ENCODE measurements at places on chromosomes 1 and 21.

- no peak for DNase-seq
Measured at GRCh38 chr21:16535102-16535422, 805.3 kb downstream of the USP25 start.

GRCh38 chr1:193221651-193222050 is 35.2 kb upstream of the B3GALT2 start:
- no peak for DNase-seq

DNA sequence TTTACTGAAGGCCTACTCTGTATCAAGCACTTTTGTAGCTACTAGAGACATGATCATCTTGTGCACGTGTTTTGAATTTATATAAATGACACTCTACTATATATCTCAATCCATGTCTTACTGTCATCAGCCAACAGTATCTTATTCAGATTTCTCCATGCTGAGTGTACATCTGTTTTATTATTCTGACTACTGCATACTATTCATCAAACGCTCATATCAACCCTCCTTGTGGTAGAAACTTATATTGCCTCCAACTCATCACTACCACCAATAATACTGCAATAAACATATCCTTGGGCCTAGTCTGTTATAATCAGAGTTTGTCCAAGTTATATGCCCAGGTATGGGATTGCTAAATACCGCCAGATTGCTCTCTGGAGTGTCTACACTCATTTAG is 81.6 kb upstream of the IRF2BP2 start:
- DNase-seq: no peak

- no peak for DNase-seq
Measured at GRCh38 chr1:113898241-113898814, 6.3 kb downstream of the AP4B1 start.

DNA sequence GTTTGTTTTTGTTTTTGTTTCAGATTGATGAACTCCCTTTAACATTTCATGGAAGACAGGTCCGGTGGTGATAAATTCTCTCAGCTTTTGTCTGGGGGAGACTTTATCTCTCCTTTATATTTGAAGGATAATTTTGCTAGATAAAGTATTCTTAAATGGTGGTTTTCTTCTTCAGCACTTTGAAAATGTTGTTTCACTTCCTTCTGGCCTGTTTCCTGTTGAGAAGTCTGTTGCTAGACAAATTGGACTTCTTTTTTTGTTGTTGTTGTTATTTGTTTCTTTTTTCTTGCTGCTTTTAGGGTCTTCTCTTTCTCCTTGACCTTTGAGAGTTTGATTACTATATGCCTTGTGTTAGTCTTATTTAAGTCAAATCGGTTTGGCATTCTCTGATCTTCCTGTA is 50.8 kb downstream of the CRP start:
- no peak for DNase-seq

GRCh38 chr1:200558866-200559459 is 61.6 kb downstream of the KIF14 start:
- DNase-seq: no peak

DNA sequence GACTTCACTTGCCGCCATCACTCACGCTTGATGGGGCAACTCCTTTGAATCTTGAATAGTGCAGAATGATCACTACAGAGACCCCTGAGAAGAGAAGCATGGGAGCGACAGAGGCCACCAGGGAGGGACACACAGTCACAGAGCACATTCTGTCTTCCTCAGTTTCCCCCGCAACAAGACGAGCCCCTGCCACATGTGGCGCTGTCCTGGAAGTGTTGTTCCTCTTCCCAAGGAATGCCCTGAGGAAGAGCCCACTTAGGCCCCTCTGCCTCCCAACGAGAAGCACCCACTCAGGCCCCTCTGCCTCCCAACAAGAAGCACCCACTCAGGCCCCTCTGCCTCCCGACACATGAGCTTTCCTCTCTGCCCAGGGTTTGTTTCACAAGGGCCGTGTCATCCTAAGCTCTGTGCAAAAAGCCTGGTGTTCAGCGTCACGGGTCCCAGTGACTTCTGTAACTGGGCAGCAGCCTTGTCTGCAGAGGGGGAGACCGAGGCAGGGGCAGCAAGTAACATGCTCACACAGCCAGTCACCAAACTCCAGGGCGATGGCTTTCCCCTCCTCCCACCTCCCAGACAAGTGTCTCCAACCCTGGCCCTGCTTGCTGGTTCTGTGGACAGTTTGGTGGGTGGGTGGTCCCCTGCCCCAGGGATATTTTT is 19.8 kb downstream of the SLC37A1 start:
- DNase-seq: no peak

DNA sequence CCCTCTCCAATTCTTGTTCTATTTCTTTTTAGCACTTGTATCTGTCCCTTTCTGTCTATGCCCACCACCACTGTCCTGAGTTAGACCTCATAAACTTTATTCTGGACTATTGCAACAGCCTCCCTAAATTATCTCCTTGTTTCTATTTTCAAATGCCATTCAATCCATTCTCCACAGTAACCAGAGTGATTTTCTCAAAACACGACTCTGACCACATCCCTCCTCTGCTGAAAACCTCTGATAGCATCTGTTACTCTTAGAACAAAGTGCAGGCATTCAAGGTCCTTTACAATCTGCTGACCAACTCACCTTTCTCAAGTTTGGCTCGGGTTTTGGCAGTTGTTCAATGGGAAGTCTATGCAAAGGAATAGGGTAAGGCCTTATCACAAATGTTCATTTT is 22.8 kb upstream of the GPX7 start:
- DNase-seq: no peak

- no peak for DNase-seq
Measured at GRCh38 chr1:34354367-34354766, 177.7 kb downstream of the C1orf94 start.

DNA sequence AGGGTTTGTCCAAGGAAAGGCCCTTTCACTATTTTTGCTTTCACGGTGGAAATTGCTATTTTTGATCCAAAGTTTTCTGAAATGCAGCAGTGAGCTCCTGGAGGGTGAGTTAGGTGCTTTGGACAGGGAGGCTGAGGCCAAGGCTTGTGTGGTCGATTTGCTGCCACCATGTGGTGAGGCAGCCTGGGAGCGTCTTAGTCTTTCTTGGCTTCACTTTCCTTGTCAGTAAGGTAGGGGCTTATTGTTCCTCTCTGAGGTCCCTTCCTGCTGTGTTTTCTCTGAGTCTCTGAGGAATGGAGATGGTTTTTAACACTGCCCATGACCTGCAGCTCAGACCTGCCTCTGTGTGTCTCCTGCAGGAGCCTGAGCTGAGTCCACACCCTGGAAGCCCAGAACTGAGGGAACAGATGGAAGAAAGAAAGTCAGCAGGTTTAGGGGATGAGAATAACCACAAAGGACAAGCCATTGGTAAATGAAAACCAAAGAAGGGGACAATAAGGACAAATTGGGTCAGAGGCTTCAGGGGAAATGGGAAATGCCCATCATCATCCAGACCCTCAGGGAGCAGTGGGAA is 20.1 kb upstream of the S100A10 start:
- no peak for DNase-seq

DNA sequence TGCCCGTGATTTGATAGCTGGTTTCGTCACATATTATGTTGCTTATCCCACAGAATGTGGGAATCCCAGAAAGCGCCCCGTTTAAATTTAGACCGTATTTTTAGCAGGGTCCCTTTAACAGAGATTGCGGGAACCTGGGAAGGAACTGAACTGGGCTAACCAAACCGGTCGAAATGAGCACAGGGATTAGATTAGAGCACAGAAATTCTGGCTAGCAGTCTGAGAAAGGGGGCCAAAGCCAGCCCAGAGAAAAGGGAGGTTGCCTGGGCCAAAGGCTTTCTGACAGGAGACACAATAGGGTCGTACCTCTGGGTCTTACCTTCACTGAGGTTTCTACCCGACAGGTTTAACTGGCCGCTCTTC is 327 bp downstream of the LRRC40 start:
- DNase-seq: no peak

DNA sequence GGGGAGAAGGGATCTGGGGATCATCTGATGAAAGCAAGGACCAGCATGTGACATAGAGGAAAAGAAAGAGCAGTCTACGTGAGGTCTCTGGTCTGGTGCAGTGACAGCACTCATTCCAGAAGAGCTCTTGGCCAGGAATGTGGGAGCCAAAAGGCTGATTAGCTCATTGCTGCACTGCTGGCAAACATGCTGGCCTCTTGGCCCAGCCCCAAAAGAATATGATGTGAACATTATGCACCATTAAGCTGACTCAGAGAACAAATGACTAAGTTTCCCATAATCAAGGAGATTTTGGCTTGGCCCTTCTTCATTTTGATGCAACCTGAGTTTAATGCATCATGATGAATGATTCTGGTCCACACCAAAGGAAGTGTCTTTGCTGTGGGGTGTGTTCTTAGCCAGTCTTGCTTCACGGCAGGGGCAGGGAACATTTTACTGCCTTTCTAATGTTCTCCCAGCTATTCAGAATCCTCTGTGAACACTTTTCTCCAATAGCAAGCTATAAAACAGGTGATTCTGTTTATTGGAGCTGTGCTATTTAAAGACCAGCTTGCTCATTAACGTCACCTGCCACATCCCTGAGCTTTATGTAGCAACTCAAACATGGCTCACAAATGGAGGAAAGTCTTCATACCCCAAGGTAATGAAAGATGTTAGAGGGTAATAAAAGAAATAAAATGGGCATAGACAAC is 55.1 kb downstream of the PCBP3 start:
- peak; percentile 55 for DNase-seq

- no peak for DNase-seq
Measured at GRCh38 chr21:31117128-31117916, 79.0 kb upstream of the KRTAP19-8 start.

GRCh38 chr1:7248549-7249199 is 463.4 kb downstream of the CAMTA1 start:
- no peak for DNase-seq

- no peak for DNase-seq
Measured at GRCh38 chr21:37771181-37771580, 145.1 kb downstream of the KCNJ6 start.

DNA sequence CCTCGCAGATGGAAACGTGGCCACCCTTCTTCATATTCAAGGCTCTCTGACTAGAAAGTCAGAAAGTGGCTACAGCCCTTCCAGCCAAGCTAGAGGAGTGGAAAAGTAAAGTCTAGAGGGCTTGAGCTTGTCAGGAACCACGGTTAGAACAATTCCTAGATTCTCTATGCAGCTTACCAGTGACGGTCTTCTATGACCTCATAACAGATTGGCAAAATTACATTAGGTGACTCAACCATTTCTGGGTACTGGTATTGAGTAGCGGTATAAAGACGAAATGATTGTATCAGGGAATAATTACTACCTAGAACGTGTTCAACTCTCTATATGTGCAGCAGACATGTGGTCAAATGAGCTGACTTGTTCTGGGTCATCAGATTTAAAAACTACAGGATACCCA is 155.0 kb upstream of the RUNX1 start:
- no peak for DNase-seq

DNA sequence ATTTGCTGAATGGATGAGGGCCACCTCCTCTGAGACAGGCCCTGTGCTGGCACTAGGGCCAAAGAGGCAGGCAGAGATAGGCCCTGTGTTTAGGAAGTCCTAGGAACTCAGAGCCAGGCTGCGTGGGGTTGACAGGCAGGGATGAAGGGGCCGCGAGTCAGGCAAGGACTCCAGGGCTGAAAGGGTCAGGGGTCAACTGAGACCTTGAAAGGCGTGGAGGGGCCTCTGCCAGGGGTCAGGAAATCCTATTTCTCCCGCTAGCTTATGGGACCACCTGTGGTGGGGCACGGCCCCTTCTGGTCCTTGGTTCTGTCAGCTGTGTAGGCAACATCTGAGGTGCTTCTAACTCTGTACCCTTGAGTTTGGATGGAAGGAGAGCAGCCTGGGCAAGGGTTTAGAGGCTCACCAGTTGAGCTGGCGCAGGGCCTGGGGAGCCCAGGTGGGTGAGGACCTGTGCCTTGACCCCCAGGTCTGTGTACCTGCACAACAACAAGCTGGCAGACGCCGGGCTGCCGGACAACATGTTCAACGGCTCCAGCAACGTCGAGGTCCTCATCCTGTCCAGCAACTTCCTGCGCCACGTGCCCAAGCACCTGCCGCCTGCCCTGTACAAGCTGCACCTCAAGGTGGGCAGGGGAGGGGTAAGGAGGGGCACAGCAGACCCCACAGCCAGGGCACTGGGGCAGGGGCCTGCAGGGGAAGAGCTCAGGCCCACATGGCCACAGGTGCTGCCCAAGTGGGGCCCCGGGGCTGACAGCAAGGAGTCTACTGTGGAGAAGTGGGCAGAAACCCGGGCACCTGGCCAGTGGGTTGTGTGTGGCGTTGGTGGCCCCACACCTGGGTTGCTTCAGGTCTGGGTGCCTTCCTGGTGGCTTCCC is 14.9 kb downstream of the PODN start:
- no peak for DNase-seq

- no peak for DNase-seq
Measured at GRCh38 chr1:112061901-112062320, 72.4 kb upstream of the KCND3 start.

DNA sequence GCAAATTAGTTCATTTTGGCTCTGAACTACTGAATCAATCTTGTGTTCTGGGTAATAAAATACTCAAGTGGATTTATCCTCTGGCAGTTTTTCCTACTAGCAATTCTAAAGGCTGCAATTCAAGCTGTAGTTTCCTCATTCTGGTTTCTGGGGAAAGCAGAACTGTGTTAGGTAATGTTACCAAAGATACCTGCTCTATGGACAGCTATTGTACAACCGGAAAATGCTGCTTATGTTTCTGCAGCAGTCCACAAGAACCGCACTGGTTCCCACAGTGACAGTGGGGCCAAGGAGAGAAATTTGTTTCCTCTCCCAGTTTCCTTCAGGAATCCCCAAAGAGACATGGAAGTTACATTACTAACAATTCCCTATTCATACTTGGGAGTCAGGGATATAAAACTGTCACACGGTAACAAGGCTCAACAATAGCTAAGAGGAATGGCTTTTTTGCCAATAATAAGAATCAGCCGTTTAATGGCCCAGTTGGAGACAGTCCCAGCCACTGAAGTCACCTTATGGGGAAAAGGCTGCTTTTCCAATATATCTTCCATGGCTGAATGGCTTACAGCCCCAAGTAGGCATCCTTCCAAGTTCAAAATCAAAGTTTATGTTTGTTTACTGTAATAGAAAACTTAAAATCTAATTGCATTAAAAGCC is 52.6 kb downstream of the PCNX2 start:
- no peak for DNase-seq

DNA sequence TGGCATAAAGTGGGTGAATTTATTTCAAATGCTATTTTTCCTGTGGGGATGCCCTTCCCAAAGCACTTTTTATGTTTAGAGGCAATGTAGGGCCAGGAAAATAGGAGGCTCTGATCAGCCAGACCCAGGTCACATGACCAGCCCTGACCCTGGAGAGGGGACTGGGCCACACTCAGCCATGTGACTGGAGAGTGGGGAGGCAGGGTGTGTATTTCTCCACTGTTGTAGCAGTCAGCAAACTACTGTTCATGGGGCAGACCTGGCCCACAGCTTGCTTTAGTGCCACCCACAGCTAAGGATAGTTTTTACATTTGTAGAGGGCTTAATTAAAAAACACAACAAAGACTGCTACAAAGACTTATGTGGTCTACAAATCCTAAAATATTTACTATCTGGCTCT is 153.8 kb downstream of the ACTL8 start:
- no peak for DNase-seq
